ENCODE measurements at places on chromosomes 1 and 21.

GRCh38 chr1:231681006-231681405, 54.4 kb downstream of the DISC1 start:
- DNase-seq = no peak

GRCh38 chr1:171985639-171986038, 144.3 kb downstream of the DNM3 start:
- DNase-seq = no peak

DNA sequence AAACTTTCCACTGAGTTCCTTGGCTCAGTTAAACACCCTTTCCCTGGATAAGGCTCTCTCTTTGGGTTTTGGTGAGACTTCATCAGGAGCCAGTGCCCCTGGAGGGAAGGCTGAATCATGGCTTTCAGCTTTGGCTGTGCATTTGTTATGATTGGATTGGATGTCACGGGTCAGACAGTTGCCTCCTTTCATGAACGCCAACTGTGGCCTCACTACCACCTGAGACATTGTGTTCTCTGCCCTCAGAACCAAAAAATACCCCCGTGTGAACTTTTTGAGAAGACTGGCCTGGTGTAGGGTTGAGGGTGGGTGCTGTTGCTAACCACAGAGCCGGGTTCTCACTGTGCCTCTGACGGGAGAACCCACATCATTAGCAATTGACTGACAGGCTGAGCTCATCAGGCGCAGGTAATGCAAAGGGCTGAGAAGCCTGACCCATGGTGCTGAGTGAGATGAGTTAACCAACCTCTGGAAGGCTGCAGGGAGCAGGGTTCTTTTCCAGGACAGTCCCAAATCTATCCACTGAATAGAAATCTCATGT, 65.6 kb downstream of the HHAT start:
- no peak for DNase-seq

- DNase-seq = no peak
Observed at GRCh38 chr1:235525314-235525713, 21.1 kb upstream of the B3GALNT2 start.

DNA sequence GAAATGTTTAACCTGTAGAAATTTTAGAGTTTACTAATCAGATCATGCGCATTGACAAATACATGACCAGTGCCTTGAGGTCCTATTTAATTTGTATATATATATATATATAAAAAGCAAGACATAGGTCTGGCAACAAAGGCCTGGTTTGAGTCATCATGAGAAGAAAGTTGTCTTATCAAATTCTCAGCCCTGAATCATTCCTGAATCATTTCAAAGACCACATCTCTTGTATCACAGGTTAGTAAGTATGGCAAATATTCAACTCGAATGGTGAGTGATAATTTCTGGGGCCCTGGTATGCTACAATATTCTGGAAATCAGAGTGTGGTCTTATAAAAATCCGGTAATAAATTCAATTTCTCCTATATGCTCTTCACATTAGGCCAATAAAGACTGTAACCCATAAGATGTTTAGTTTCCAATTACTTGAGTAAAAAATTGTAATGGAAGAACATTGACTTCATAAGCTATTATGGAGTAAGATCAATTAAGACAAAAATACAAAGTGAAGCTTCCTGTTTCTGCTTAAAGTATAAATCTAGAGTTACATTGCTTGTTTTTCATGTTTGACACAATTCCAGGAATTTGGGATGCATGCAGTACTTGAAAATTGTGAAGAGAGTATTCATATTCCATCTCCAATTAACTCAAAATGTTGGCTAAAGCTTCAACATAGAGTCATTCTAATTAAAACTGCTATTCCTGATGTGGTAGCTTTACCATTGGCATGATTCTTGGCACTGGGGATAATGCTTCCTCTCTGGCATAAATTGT, 309.4 kb downstream of the BRINP3 start:
- DNase-seq = no peak

- no peak for DNase-seq
Observed at GRCh38 chr1:108082001-108082400, 117.0 kb upstream of the VAV3 start.

- no peak for DNase-seq
Observed at GRCh38 chr1:28365864-28366263, 3.7 kb upstream of the PHACTR4 start.

GRCh38 chr1:162994921-162995320, 74.2 kb upstream of the RGS4 start:
- DNase-seq = no peak

DNA sequence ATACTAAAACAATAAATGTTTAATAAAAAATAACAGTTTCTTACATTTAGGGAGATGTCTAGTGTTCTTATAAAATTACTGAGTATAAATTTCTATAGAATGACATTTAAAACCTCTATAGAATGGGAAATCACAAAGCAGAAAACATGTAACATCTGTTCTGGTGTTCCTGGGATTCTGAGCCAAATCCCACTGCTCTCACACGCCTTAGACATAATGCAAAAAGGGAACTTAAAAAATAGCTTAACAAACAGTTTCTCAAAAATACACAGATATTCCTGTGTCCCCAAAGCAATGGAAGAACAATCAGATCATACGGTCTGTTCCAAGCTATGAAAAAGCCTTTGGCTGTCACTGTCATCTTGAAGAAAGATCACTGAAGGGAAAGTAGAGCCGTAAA, 27.0 kb upstream of the ZNF124 start:
- DNase-seq = no peak

DNA sequence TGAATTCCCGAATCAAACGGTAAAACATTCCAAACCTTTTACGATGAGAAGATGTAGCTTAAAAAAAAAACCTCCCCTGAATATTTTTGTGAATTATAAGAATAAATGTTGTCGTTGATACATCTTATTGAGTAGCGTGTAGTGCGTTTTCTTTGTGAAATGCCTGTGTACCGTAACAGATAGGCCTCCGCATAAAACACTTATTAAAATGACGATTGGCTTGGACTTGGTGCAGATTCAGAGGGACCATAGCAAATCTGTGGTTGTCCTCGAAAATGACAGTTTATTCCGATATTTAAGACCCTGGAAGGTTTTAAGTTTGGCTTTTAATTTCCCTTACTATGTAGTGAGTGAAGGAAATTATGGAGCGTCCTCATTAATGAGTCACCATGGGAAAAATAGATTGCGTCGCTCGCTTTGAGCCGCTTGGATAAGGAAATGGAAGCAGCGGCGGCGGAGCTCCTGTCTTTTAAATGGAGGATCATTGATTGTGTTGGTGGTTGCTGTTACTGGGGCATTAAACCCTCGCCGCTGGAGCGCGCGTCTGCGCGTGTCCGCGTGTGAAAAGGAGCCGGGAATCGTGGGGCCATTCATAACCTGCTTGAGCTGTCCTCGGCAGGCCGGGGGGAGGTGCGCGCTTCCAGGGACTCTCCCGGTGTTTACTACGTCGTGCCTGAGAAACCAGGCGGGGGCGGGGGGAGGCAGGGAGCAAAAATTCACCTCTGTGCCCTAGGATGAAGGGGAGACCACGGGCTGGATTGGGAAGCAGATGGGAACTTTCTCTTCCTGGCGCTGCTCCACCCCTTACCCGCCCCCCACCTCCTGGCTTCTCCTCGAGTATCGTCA, 1.6 kb downstream of the SPEN start:
- peak; percentile 90 for DNase-seq

DNA sequence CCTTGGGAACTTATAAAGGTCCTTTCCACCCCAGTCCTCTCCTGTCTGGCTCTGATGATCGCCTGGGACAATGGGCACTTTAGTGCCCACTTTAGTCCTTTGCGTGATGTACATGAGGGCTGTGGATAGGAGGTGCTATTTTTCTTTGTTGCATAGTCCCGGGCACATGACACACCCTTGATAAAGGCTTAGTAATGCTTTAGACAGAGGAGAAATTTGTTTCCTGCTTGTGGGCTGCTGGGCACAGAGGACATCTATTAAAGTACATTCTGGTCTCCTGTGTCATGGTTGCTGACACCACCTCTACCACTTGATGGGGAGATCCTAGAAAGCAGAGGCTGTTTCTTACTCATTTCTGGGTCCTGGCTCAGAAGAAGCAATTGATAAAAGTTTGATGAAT, 5.4 kb upstream of the KNCN start:
- no peak for DNase-seq

All from renal cortex interstitium (tissue), 15 donors.